WTC11 (cell line): ENCODE measurements at places on chromosomes 1 and 21. TPM values are rescaled to one million over a fixed set of nuclear protein-coding genes. Genes with fewer than 3 reads are reported as not detected.

Gene TMPRSS15
- not detected in 3 replicates for total RNA-seq

DNA sequence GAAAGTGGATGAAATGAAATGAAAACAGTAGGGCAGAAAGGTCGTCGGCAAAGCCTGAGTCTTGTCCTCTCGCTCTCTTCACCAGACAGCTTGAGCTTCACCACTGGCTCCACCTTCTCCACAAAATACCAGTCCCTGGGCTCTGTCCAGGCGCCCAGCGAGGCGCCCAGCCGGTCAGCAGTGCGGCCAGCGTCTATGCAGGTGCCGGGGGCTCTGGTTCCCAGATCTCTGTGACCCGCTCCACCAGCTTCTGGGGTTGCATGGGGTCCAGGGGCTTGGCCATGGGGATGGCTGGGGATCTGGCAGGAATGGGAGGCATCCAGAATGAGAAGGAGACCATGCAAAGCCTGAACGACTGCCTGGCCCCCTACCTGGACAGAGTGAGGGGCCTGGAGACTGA, 600.5 kb upstream of the ZP4 start:
- DNase-seq: no peak

GRCh38 chr21:37509802-37510393, 143.3 kb downstream of the DYRK1A start:
- DNase-seq: no peak

Gene SPSB1
- 4.3 to 5.5 TPM (median 4.6 TPM) in 3 replicates for total RNA-seq

DNA sequence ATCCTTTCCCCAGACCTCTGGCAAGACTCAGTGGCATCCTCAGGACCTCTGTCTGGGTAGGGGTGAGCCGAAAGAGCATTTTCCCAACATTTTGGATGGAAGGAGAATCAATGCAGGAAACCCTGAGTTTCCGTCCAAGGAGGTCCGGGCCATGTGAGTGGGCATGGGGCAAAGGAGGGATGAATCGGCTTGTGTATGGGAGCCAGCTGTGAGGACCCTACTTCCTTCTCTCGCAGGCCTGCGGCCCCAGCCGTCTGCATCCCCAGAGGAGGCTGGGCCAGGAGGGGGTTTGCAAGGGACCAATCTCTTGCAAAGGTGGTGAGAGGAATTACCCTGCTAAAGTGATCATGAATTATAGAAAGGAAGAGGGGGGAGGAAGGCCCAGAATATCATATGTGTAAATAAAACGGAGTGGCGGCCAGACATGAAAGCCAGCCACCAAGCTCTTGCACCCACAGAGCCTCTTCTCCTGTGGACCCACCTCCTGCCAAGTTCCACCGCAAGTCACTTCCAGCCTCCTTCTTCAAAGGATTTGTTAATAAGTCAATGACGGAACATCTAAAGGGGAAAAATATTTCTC, 48.2 kb upstream of the POU3F1 start:
- DNase-seq: no peak

GRCh38 chr1:185477638-185478580, 160.9 kb upstream of the IVNS1ABP start:
- no peak for DNase-seq

Gene RAP1A
- total RNA-seq: 25.4 to 28.3 TPM (median 27.4 TPM) in 3 replicates

DNA sequence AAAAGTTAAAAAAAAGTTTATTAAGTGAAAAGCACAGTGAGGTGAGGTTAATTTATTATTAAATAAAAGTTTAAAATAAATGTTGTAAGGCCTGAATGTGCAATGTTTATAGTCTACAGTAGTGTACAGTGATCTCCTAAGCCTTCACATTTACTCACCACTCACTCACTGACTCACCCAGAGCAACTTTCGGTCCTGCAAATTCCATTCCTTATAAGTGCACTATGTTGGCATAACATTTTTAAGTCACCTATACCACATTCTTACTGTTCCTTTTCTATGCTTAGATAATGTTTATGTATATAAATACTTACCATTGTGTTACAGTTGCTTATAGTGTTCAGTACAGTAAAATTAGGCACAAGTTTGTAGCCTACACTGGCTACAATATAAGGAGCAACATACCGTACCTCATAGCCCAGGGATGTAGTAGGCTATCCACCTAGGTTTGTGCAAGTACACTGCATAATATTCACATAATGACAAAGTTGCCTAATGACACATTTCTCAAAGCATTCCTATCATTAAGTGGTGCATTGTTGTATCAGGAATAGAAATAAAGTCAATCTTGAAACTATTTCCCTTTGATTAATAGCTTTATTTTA, 426.5 kb upstream of the BRINP3 start:
- DNase-seq: no peak

Gene MEAF6
- total RNA-seq: 37.4 to 41.3 TPM (median 41.0 TPM) in 3 replicates
